Cardiac fibroblast (primary cell): ENCODE measurements at places on chromosomes 5 and 9.

DNA sequence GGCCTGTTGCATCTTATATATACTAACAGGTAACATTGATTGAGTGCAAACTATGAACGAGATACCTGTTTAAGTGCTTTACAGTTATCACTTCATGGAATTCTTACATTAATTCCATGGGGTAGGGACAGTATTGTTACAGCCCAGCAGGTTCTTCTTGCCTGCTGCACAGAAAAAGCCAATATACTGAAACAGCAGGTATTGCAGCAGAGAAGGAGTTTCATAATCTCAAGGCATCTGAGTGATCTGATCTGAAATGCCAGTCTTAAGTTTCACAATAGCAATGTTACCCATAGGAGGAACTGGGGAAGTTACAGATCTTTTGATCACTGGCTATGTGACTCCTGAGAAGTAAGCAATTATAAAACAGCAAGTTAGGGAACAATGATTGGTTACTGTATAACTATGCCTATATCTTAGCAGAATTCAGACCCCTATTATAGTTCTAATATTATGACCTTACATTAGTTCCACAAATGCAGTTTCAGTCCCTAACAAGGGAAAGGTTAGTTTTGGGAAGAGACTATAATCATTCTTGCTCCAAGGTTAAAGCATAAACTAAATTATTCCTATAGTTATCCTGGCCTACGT lies 126.5 kb upstream of the BNC2 start:
- no peak for DNase-seq

DNA sequence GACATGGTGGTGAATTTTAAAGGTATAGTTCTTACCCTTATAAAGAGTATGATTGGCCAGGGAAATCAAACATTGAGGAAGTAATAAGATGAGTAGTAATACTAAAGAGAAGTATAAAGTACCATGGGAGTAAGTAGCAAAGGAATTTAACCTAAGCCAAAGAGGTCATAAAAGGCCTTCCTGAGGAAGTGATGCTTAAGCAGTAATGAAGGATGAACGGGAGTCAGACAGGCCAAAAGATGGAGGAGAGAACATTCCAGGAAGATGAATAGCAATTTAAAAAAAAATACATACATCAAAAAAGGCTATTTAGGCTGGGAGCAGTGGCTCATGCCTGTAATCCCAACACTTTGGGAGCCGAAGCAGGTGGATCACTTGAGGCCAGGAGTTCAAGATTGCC lies 29.0 kb downstream of the KLHL3 start:
- DNase-seq = peak; percentile 72

- no peak for DNase-seq
Measured at GRCh38 chr5:179455320-179455719, 95.0 kb upstream of the RUFY1 start.

DNA sequence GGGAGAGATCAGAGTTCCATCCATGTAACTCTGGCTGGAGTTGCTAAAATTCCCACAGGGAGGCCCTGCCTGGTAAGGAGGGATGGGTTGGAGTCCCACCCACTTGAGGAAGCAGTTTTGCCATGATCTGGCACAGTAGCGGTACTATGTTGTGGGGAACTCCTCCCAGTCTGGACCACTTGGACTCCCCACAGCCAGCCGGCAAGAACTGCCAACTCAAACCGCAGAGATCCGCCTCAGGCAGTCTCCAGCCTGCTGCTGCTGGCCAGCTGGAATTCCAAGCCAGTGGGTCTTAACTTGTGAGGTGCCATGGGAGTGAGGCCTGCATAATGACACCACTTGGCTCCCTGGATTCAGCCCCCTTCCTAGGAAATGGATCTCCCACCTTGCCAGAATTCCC lies 151.9 kb downstream of the NDUFS4 start:
- no peak for DNase-seq

DNA sequence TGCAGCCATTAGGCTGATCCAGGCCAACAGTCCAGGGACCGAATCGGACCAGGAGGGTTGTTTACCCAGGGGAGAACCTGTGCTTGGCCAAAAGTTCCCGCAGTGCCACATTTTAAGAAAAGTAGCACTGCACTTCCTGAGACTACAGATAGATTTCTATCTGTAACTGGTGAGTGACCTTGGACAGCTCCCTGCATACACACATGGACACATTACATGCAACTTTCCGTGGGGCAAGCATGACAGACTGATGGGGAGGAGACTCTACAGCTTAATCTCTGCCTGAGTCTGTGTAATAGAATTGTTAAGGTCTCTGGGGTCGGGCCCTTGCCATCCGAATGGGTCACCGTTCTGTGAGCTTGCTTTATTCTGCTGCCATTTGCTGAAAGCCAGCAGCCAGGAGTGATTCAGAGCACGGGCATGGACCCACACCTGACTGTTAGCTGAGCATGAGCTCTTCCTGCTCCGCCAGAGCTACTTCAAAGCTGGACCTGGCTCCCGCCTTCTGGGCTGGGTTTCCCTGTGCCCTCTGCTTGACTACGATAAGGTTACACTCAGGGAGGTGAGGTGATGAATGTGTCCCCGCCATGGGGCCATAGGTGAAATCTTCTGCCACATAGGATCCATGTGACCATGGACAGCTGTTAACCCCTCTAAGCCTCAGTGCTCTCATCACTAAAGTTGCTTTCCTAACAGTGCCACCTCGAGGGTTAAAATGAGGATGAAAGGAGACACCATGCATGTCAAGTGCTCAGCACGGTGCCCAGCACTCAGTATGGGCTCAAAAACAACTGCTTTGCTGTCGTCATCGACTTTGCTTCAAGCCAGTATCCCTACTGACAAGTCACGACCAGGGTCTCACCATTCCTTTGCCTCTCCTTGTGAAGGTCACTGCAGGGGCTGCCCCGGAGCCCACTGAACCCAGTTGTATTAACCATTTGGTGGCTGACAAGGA lies 200.0 kb downstream of the MELK start:
- peak; percentile 27 for DNase-seq

DNA sequence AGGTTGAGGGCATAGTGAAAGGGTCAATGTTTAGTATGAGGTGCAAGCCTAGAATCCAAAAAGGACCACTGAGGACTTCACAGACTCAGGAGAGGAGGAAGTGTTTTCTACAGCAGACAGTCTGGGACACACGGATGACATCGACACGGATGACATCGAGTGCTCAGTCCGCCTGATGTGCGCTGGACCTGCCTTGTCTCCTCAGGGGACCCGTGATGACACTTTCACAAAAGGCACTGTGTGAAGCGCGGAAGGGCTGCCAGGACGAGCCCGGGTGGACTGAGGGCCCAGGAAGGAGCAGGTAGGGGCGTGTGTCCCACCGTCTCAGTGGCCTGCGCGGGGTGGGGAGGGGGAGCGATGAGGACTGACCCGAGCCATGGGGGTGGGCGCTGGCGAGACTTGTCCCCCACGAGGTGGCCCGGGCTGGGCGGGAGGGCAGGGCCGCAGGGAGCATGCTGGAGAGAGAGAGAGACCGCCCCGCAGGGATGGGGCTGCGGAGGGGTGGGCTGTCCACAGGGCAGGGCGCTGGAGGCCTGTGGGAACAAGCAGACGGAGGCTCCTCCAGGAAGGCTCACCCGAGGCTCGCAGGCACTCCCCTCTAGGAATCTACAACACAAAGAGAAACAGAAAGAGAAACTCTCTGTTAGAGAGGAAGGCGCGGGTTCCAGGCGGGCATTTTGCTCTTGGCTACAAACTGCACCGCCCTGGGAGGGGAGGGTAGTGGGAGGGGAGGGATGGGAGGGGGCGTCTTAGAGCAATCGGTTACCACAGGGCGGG lies 54.9 kb downstream of the USP20 start:
- DNase-seq = no peak

GRCh38 chr5:158313027-158313732 lies 454.2 kb upstream of the CLINT1 start:
- DNase-seq = no peak

GRCh38 chr9:129596541-129597331 lies 24.2 kb downstream of the C9orf50 start:
- DNase-seq = peak; percentile 78

DNA sequence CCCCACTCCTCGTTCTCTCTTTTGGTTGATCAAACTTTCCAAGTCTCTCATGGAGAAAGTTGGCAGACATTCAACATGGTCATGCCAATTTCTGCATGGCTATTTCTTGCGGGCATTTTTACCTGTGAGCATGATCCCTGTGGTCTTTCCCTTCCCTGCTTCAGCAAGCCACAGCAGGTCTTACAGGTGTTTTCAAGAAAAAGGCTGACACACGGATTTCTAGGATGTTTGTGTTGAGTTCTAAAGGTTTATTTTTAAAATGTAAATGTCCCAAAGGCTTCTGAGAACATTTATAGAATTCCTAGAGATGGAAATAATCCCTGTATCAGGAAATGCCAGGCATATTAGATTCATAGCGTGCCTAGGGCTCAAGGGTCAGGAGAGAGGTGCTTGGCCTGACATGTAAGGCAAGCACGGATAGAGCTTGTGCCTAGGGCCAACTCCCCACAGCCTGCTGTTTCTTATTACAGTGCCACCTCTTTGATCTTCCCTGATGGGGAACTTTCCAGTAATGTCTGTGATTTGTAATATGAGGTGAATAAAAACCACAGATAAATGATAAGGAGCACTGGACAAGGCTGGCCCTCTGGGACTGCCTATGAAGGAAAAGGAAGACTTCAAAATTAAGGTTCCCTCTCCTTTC lies 79.8 kb downstream of the MUSK start:
- DNase-seq = no peak

- DNase-seq = no peak
Measured at GRCh38 chr9:115285836-115286235, 167.9 kb upstream of the TNC start.

GRCh38 chr5:180825768-180826525 lies 23.3 kb upstream of the MGAT1 start:
- DNase-seq = peak; percentile 77

DNA sequence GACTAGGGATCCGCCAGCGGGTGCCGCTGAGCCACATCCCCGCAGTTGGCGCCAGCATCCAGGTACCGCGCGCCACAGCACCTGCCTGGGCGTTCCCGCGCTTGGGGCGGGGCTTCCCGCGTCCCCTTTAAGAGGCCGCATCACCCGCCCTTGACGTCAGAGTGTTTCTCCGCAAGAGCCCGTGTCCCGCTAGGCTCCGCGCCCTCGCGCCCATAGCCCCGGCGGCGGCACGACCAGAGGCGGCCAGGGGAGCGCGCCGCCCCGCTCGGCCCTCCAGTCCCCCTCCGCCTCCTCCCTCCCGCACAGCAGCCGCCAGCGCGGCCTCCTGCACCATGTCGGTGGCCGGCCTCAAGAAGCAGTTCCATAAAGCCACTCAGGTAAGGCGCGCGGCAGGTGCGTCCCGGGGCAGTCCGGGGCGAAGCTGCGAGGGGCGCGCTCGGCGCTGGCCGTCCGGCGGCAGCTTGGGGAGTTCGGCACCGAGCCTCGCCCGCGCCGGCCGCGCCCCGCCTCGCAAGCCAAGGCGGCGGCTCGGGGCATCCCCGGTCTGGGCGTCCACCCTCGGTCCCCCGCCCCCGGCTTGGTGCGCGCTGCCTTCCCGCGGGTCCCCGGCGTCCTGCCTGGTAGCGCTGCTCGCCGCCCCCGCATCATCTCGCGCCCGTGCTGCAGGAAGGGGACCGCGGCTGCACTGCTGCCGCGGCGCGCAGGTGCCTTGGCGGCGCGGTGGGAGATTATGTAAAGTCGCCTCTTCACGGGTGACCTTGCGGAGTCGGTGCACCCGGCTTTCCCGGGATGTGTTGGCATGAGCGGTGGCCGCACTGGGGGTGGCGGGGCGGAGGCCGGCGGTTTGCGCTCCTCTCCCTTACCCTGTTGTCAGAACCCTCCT lies at the start of gene SH3GL2:
Gene SH3GL2, plus strand, starts transcription at position 156 of the 883 bp plus-strand sequence.
- DNase-seq = peak; percentile 9

DNA sequence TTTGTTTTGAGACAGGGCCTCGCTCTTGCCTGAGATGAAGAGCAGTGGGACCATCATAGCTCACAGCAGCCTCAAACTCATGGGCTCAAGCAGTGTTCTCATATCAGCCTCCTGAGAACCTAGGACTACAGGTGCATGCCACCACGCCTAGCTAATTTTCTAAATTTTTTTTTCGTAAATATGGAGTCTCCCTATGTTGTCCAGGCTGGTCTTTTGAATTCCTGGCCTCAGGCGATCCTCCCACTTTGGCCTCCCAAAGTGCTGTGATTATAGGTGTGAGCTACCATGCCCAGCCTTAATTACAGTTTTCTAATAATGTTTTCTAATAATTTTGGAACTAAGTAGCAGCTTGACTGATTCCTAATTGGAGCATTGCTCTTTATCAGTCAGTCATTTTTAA lies 15.1 kb downstream of the GAPVD1 start:
- DNase-seq = no peak

DNA sequence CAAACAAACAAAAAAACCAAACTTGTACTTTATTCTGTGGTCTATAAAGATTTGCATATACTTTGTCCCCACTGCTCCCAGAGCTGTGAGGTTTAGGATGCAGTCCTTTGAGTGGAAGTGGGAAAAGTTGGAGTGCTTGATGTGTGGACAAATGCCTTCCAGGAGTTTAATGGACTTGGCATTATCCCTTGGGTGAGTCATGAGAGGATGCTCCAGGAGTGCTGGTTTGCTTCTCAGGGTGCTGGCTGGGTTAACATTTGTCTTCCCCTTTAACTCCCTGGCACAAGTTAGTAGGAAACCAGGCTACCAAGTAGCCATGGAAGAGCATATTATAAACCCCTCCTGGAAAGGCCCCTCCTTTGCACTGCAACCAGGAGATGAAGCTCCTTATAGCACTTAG lies 417.4 kb upstream of the RIOK2 start:
- peak; percentile 11 for DNase-seq

DNA sequence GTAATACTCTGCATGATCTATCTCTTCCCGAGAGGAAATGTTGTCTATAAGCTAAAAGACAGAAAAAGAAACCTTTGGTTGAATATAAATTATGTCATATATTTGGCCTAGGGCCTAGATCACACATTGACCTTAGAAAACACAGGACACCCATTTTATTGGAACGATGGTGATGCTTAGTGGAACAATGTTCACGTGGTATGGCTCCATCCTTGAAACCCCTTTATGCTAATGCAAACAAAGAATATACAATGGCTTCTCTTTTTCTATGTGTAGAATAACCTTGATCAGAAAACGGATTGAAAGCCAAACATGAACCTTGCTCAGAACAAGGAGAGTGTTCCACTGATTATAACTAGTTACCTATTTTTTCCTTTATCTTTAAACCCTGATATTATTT lies 24.5 kb downstream of the MRPS27 start:
- no peak for DNase-seq

- no peak for DNase-seq
Measured at GRCh38 chr9:79977510-79978197, 405.9 kb downstream of the TLE4 start.

- no peak for DNase-seq
Measured at GRCh38 chr5:32981061-32981460, 269.9 kb downstream of the NPR3 start.

DNA sequence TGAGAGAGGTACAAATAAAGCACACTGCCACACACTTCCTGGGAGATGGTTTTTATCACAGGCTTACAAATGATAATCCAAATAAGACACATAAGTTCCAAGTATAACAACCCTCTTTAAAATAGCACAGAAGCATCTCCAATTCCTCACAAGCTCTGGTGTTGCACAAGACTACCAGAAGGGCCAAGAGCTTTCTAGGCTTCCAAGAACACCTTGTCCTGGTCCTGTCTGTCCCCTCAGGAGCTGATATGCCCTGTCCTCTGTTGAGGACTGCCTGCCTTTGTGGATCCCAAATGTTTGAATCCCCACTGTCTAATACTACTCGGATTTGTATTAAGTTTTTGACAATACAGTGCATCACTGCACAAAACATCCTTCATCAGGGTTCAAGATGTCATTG lies 110.1 kb downstream of the SPOCK1 start:
- no peak for DNase-seq
